ENCODE measurements at places on chromosomes 7 and 10. TPM values are rescaled to one million over a fixed set of nuclear protein-coding genes. Genes with fewer than 3 reads are reported as not detected.

TRIM50 gene
- 0.78 TPM for total RNA-seq

SORCS3 gene
- 0.31 TPM for total RNA-seq

ELN gene
- 316 TPM for total RNA-seq

MMD2 gene
- total RNA-seq: not detected

GPR85 gene
- 1.1 TPM for total RNA-seq

HPSE2 gene
- 74.5 TPM for total RNA-seq

RTKN2 gene
- not detected for total RNA-seq

PRLHR gene
- total RNA-seq: 0.35 TPM

MYH16 gene
- total RNA-seq: not detected

GRCh38 chr7:128030654-128031611, at the start of gene LRRC4:
Gene LRRC4 (minus strand): TSS chr7:128031437. CDS start chr7:128030640, 797 bp downstream.
- ATAC-seq: peak; percentile 54

GRCh38 chr7:111103678-111104274, 12.8 kb downstream of the LRRN3 start:
- ATAC-seq: no peak

DNA sequence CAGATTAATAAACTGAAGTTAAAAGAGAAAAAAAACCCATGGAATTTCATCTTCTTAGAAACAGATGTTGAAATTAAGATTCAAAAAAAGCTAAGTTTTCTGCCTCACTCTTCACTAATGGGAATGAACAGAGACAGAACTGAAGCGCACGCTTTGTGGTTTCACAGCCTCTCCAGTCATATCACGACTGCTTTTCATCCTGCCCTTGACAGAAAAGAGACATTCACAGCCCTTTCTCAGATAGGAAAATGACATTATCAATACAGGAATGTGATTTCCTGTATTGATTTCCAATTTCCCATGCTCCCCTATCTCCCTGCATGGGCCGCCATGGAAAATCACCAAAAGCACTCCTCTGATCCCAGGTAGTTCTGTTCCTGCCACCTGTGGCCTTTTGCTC, 108.2 kb downstream of the PFKFB3 start:
- no peak for ATAC-seq

DNA sequence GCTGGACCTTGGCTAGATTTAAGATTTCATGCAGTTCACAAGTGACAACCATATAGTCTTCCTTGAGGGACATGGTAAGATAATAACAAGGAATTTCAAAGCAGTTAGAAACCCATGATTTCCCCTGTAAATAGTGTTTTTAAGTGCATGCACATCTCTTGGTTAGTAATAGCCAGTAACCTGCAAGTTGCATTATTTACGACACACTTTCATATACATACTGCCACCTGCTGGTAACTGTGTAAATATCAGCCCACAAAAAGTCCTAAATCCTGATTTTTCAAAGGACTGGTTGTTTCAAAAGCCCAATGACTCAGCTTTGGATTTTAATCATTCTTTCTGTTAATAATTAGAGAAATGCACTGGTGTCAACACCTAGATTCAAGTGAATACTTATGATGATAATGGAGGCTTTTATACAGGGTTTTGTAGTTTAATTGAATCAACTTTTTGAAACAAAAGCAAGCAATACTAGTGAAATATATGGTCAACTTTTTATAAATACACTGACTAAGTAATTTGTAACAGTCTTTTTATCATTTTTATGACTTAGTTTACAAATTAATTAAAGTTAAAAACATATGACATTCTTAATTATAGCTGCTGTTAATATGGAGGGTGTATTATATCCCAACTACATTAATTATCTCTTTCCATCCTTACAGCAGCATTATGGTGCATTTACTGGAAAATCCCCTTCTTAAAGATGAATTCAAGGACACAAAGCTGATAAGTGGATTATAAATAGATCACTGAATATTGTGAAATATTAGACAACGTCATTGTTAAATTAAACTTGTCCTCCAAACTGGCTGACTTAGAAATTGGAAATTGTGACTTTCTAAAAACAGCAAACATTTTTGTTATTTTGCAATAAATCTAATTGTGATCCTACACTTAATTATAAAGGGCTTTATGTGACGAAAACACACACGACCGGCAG, 367.7 kb upstream of the SEMA3D start:
- ATAC-seq: no peak

- ATAC-seq: no peak
Measured at GRCh38 chr10:47264797-47265281, 35.2 kb upstream of the GDF10 start.

GRCh38 chr10:86946213-86947155, 10.9 kb downstream of the MMRN2 start:
- ATAC-seq: no peak

DNA sequence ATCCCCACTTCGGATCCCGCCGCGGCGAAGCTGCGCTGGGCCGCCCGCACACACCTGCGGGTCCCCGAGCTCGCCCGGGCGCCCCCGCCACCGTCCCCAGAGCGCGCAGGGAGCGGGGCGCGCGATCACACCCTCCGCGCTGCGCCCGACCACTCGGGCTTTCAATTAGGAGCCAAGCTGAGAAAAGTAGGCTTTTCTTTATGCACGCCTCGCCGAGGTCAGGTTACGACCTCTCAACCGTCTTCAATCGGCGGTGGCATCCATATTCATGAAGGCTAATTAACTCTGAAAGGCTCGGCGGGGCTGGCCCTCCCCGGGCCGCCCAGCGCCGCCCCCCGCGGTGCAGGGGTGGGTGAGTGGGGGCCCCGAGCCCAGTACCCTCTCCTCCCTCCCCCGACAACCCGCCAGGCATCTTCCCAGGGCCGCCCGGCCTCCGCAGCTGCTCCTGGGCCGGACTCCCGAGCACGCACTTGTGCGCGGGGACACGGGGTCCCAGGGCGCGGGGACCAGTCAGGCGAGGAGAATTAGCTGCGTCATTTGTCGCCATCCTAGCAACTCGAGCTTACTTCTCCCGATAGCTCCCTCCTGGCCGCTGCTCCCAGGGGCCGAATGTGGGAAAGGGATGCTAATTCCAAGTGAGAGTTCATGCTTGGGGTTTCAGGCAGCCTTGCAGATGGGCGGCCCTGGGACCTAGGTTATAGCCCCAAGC, 155.5 kb upstream of the LYZL2 start:
- ATAC-seq: peak; percentile 78

DNA sequence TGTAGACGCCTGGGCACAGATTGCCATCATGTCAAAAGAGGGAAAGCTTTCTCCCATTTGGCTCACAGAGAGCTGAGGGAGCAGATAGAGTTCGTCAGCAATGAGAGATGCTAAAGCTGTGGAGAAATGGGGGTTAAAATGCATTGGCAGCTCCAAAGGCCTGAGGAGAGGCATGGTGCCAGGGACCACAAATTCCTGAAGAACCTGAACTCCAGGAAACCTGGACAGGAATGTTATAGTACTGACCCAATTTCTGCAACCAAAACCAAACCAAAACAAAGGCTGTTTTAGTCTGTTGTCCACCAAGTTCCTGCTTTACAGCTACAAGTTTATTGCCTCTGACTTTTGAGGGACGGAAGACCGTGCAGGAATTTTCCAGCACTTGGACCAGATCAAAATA, 575.7 kb downstream of the REEP3 start:
- no peak for ATAC-seq

DNA sequence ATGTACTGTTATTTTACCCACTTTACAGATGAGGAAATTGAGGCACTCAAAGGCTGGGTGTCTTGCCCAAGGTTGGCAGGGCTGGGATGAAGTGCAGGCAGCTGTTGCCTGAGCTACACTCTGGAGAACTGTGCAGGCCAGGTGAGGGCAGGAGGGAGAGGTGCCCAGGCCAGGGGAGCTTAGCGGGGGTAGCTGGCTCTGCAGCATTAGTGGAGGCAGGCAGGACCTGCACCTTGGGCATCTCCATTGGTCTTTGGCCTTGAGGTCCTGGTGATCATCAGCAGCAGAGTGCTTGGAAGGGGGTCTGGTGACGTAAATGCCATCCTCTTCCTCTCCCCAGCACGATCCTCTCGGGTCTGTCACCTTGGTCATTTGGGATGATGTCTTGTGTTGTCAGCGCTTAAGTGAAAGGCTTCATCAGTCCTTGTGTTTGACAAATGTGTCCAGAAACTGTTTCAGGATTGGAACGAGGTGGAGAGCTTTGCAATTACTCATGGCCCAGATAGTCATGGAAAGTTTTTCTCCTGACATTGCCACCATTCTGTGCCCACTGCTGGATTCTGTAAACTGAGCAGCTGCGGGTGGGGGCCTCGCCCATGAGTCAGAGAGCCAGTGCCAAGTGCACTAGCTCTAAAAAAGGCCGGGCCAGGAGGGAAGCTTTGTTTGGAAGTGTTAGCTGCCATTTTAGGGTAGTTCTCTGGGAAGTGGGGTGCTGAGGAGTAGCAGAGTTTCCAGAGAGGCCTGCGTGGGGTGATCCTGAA, 47.6 kb downstream of the TSPAN15 start:
- peak; percentile 68 for ATAC-seq

Measured in gastroesophageal sphincter (tissue), 4 donors.